Large intestine (tissue), 12 donors: ENCODE measurements at places on chromosomes 11 and 22. TPM values are rescaled to one million over a fixed set of nuclear protein-coding genes. Genes with fewer than 3 reads are reported as not detected.

Gene TRIM49
- not detected for polyA plus RNA-seq

Gene CD3E
- 9.1 TPM for polyA plus RNA-seq

Gene IRAG1
- 13.1 TPM for polyA plus RNA-seq

Gene BDNF
- polyA plus RNA-seq = 1.4 TPM

GRCh38 chr11:59097113-59097708, 9.8 kb upstream of the FAM111B start:
- peak; percentile 35 for DNase-seq
- H3K27me3 ChIP-seq = no peaks in the 10 kb centered on the region
- H3K36me3 ChIP-seq = no peaks in the 10 kb centered on the region
- H3K4me3 ChIP-seq = no peak overlapping the region
- no peaks in the 10 kb centered on the region for H3K4me1 ChIP-seq

DNA sequence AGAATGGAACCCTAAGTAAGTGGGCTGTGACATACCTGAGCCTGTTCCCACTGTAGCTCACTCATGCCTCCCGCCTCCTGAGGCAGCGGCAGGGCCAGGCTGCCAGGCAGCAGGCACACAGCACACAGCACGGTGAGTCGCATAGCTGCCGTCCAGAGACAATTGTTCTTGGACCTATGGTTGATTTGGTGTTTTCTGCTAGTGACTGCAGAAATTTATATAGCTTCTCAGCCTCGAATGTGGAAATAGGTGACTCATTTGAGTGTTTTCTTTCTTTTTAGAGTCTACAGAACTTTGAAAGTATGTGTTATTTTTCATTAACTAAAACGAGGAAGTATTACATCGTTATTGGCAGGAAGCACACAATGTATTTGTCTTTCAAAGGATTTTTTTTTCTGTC, at the start of gene MMP7:
MMP7 (minus strand) TSS at position 190 of the 400 bp plus-strand sequence; CDS start at position 143, 47 bp downstream.
- H3K4me1 ChIP-seq = no peaks in the 10 kb centered on the region
- H3K27ac ChIP-seq = no peak within 1 kb of the TSS
- H3K4me3 ChIP-seq = no peak within 1 kb of the TSS
- no peak for DNase-seq
- H3K36me3 ChIP-seq = no peaks in the 10 kb centered on the region
- no peaks in the 10 kb centered on the region for H3K27me3 ChIP-seq

- peaks cover 37% of the 10 kb centered on the region for H3K36me3 ChIP-seq
- H3K4me3 ChIP-seq = no peak overlapping the region
- H3K4me1 ChIP-seq = peaks cover 9% of the 10 kb centered on the region
- DNase-seq = peak; percentile 1
- no peak overlapping the region for H3K27ac ChIP-seq
Measured at GRCh38 chr11:65442842-65443331, 20.3 kb downstream of the NEAT1 start.

- peaks cover 51% of the 10 kb centered on the region for H3K27me3 ChIP-seq
- H3K36me3 ChIP-seq = no peaks in the 10 kb centered on the region
- peaks cover 34% of the 10 kb centered on the region for H3K4me1 ChIP-seq
- peak overlapping the region; percentile 45 for H3K4me3 ChIP-seq
Measured at GRCh38 chr11:2929531-2929949, 320 bp upstream of the PHLDA2 start.

DNA sequence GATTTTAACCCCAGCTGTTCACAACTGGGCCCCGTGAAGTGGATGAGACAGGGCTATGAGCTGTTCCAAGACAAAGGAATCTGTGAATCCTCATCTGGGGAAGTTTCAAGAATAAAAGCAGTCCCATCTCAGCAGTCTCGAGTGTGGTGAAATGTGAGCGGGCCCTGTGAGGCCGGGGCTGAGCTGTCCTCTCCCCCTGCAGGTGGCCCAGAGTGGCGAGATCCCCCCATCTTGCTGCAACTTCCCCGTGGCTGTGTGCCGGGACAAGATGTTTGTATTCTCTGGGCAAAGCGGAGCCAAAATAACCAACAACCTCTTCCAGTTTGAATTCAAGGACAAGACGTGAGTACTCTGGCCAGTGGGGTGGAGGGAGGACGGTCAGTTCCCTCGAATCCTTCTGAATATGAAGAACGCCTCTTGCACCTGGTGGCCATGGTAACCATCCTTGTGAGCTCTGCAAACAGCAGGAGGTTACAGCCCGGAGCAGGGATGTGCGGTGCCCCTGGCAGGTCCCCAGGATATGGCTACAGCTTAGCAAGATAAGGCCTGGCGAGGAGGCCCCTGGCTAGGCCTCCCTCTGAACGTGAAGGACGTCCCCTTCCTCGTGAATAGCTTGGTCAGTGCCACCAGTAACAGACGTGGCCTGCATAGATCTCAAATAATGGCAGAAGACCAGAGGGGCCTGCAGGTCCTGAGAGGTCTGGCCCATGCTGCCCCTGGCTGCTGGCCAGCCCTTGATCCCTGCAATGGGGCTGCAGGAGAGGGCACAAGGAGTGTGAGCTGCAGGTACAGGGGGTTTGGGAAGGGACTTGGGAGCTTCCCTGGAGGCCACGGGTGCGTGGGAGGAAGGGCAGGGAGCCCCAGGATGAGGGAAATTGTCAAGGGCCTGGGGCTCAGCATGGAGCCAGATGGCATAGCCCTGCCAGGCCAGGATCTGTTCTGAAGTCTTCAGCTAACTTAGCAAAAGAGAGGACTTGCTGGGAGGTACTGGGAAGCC, 8.4 kb downstream of the LZTR1 start:
- peak; percentile 39 for DNase-seq
- H3K36me3 ChIP-seq = peaks cover 72% of the 10 kb centered on the region
- H3K4me3 ChIP-seq = no peak overlapping the region
- H3K4me1 ChIP-seq = no peaks in the 10 kb centered on the region
- no peak overlapping the region for H3K27ac ChIP-seq

DNA sequence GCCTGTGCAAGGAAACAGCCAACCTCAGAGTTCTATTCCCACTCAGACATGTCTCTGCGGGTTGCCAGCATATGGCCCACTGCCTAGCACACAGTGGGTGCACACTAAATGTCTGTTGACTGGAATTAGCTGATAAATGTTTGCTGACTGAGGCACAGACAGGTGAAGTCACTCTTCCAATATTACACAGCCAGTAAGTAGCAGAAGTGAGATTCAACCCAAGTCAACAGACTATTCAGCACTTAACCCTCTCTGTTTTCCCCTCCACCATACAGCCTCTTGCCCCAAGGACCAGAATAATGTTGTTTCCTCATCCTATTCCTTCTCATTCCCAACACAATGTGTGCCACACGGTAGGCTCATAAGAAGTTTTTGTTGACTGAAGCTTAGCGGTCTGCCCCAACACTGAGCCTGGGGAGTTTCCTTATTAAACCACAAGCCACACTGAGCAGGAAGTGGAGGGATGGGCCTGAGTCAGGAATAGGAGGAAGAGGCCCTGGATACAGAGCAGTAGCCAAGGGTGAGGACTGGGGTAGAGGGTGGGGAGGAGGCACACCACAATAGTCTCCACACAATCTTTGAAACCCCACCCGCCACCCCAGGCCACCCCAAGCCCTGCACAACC, 15.7 kb upstream of the IL10RA start:
- H3K4me1 ChIP-seq = peaks cover 9% of the 10 kb centered on the region
- H3K4me3 ChIP-seq = no peak overlapping the region
- no peak for DNase-seq
- H3K27me3 ChIP-seq = no peaks in the 10 kb centered on the region

GRCh38 chr22:44839061-44839460, 86.7 kb downstream of the ARHGAP8 start:
- H3K4me3 ChIP-seq = no peak overlapping the region
- H3K4me1 ChIP-seq = no peaks in the 10 kb centered on the region
- no peak overlapping the region for H3K27ac ChIP-seq
- peaks cover 8% of the 10 kb centered on the region for H3K36me3 ChIP-seq
- DNase-seq = no peak

DNA sequence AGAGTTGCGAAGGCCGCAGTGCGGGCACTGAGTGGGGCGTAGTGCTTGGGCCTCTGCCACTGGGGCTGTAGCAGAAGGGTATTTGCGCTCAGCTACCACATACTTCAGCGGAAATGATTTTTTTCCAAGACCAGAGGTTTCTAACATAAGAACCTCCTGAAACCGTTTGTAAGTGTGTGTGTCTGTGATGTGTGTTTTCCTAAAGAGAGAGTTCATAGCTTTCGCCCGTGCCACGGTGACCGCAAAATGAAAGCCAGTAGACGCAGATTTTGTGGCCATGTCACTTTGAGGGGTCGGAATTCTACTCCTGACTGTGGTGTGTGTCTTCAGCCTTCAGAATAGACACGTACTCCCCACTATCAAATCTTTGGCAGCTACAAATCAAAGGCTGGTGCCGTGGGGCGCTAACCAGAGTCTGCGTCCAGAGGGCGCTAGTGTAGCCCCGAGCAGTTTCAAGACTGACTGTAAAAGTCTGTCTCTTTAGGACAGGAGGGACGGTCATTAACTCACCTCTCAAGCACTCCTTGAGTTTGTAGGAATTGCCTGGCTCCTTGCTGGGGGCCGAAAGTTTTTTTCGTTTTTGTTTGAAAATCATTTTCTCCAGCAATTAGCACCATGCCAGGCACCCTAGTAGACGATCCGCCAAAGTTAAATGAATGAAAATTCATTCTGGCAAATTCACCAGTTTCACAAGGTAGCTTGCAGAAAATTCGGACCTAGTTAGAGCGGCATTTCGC, 2.5 kb upstream of the CALCA start:
- H3K27me3 ChIP-seq = peaks cover 71% of the 10 kb centered on the region
- H3K27ac ChIP-seq = no peak overlapping the region
- peaks cover 15% of the 10 kb centered on the region for H3K4me1 ChIP-seq
- peak; percentile 15 for DNase-seq
- H3K4me3 ChIP-seq = no peak overlapping the region

DNA sequence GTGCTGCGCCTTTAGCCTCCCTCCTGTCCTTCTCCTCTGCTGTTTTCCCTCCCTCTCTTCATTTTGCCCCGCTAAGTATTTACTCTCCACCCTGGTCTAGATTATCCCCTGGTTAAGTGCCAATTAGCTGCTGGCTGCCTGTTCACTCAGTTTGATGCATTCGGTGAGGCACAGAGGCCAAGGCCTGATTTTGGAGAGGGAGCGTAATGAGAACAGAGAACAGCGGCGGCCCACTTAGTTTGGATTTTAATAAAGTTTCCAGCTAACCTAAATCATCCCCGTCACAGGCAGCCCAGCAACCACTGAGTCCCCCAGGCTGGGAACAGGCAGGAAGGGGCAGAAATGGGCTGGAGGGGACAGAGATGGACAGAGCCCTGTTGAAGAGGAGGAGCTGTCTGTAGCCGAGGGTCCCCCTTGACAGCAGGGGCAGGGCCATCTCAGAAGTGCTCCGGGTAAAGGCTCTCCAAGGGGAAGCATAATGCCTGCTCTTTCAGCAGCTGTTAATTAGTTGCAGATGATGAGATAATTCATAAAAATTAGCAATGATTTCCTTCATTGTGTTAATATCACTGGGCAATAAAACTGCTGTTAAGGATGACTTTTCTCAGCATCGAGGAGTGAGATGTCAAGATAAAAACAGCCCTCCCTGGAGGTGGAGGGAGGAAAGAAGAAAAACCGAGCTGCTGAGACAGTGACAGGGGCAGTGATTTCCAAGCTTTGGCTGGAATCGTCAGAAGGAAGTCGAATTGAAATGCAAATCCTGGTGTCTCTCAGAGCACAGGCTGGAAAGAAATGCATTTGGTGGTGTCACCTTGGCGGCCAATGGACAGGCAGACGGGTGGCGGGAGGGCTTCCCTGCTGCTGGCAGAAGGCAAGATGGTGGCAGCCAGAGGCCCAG, 170.1 kb downstream of the GRIK4 start:
- no peak overlapping the region for H3K4me3 ChIP-seq
- no peak overlapping the region for H3K27ac ChIP-seq
- no peak for DNase-seq
- no peaks in the 10 kb centered on the region for H3K4me1 ChIP-seq
- no peaks in the 10 kb centered on the region for H3K36me3 ChIP-seq

- H3K4me1 ChIP-seq = peaks cover 39% of the 10 kb centered on the region
- H3K36me3 ChIP-seq = peaks cover 37% of the 10 kb centered on the region
- peak overlapping the region; percentile 23 for H3K4me3 ChIP-seq
Measured at GRCh38 chr22:50293441-50294318, 13.8 kb downstream of the PLXNB2 start.

DNA sequence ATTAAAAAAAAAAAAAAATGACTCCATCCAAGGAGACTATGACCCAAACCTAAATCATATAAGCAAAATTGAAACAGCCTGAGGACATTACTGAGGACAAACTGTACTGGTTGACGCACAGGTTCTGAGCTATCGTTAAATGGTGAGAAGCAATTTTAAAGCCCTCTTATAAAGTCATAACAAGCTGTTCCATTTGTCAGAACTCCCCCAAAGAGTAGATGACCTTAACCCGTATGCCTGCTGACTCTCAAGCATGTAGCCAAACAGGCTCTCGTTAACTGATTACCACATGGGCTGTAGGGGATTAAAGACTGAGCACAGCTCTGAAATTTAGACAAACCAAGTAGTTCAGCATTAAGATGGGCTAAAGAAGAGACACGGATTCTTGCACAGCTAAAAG, 2.2 kb downstream of the CRYAB start:
- peaks cover 14% of the 10 kb centered on the region for H3K27me3 ChIP-seq
- H3K4me1 ChIP-seq = peaks cover 14% of the 10 kb centered on the region
- no peak overlapping the region for H3K27ac ChIP-seq
- no peak overlapping the region for H3K4me3 ChIP-seq
- no peaks in the 10 kb centered on the region for H3K36me3 ChIP-seq

DNA sequence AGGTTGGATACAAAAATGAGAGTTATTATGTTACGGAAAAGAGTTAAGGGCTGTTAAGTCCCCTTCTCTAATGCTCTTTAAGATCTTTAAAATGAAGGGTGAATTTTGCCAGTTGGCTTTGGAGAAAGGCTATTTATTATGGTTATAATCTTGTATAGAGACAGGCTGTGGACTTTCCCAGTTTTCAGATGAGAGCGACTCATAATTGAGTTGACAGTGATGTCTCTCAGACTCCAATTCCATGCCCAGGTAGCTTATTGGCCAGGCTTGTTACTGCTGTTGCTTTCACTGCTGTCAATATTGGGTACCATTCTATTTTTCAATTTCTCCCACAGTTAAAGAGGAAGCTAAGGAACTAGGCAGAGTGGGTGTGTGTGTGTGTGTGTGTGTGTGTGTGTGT, 13.1 kb downstream of the ENDOD1 start:
- H3K27ac ChIP-seq = no peak overlapping the region
- no peaks in the 10 kb centered on the region for H3K4me1 ChIP-seq
- H3K36me3 ChIP-seq = peaks cover 3% of the 10 kb centered on the region
- no peaks in the 10 kb centered on the region for H3K27me3 ChIP-seq
- no peak overlapping the region for H3K4me3 ChIP-seq
